PC-3 (cell line): ENCODE measurements at places on chromosomes 6 and 20.

- DNase-seq: no peak
Observed at GRCh38 chr20:36267605-36268381, 31.5 kb downstream of the AAR2 start.

DNA sequence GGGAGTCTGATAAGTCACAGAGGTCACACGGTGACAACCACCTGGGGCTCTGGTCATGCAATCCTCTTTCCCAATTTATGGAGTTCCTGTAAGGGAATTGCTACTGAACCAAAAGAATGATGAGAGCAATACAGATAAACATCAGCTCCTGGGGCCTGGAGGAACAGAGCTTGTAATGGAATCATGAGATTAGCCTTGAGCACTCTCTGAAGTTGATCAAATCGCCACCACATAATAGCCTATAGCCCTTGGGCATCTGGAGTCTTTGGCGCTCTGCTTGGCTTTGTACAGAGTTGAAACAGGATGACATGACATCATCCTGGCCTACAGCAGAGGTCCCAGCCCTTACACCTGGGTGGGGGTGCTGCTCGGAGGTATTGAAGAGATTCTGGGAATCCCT, 154.3 kb upstream of the DTNBP1 start:
- no peak for DNase-seq

- no peak for DNase-seq
Observed at GRCh38 chr6:81456416-81456815, 296.1 kb downstream of the TENT5A start.

DNA sequence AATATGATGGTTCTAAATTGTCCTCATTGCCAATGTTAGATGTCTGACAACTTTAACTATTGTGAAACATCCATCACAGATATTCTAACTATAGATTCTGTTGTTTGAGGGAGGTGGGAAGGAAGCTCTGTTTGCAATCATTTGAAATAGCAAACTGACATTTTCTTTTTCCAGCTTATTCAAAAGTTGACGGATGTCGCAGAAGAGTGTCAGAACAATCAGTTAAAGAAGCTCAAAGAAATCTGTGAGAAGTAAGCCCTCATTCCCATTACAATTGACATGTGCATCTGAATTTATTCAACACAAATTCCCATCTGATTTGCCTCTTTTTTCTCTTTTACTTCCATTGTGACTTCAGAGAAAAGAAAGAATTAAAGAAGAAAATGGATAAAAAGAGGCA, 280.6 kb upstream of the PLCB4 start:
- no peak for DNase-seq

GRCh38 chr6:43669050-43669921, 18.3 kb downstream of the MRPS18A start:
- DNase-seq: no peak

DNA sequence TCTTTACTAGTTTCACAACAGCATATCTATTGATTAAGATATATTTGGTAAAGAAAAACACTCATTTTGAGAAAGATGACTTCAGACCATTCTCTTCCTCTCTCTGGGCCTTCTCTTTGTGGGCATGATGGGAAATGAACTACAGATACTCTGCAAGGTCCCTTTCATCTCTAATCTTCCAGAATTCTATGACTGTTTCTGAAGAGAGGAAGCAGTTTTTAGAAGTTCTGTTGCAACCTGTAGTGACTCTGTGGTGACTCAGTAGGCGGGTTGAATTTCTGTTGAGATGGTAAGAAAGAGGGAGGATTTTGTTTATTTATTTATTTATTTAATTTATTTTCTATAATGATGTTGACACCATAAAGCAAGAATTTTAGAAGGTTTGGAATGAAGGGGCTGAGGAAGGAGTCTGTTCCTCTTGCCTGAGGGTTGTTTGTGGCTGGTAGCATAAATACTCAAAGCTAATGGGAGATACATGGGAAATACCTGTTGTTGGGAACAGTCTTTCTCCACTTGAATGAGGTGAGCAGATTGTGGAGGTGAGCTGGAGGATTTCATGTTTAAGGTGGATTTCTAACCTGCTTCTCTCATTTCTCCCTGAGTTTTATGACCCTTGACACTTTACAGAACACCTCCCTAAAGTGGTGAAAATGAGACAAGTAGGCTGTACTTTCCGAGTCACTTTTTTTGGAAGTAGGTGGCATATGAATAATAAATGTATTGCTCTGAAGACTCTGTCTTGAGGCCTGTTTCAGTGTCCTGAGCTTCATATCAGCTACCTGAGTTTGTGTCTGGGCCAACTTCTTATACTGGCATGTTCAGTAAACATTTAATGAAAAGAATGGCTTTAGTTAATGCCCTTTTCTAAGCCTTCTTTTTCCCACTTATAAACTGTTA, 15.0 kb downstream of the ACSS2 start:
- DNase-seq: peak; percentile 88

DNA sequence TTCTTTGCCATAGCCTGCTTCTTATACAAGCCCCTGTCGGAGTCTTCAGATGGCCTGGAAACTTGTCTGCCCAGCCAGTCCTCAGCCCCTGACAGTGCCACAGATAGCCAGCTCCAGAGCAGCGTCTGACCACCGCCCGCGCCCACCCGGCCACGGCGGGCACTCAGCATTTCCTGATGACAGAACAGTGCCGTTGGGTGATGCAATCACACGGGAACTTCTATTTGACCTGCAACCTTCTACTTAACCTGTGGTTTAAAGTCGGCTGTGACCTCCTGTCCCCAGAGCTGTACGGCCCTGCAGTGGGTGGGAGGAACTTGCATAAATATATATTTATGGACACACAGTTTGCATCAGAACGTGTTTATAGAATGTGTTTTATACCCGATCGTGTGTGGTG, 29.5 kb downstream of the SLCO4A1 start:
- no peak for DNase-seq

DNA sequence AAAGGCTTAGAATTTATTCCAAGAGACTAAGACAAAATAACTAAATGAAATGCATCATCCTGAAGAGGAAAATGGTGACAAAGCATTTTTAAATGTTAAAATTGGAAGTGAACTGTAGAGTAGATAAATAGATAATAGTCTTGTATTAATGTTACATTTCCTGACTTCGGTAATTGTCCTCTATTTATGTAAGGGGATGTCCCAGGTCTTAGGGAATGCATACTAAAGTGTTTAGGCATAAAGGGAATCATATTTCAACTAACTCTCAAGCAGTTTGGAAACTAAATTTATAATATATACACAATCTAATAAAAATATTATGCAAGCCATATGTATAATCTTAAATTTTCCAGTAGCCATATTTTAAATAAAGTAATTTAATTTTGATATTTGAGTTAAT, 159.3 kb downstream of the WDR27 start:
- peak; percentile 7 for DNase-seq

DNA sequence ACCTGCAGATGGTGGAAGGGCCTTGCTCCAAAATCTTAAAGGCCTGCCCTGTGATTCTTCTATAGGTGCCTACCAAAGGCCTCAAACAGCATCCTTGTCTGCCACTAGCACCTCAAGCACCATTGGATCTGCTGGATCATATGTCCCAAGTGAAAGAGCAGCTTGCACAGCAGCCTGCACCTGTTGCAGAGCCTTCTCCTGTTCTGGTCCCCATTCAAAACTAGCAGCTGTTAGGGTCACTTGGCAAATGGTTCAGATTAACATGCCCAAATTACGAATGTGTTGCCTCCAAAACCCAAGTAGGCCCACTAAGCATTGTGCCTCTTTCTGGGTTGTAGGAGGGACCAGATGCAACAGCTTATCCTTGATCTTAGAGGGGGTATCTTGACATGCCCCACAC, 99.6 kb upstream of the F13A1 start:
- DNase-seq: no peak

DNA sequence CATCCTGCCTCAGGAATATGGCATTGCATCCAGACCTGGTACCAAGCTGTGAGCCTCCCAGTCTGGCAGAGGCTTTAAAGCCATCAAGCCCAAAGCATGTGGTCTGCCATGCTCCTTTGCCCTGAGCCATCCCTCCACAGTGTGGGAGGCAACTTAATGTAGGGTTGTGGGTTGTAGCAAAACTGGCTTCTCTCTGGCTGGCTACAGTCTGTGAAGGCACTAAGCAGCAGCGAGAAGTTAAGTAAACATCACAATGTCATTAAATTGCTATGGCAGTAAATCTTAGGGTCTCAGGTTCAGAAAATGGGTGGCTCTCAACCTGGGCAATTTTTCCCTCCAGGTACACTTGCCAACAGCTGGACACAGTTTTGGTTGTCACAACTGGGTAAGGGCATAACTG, 472.9 kb downstream of the PREX1 start:
- DNase-seq: no peak

- no peak for DNase-seq
Observed at GRCh38 chr20:2538931-2539720, 2.8 kb downstream of the TMC2 start.

- DNase-seq: peak; percentile 25
Observed at GRCh38 chr20:62303340-62304226, 786 bp downstream of the ADRM1 start.

DNA sequence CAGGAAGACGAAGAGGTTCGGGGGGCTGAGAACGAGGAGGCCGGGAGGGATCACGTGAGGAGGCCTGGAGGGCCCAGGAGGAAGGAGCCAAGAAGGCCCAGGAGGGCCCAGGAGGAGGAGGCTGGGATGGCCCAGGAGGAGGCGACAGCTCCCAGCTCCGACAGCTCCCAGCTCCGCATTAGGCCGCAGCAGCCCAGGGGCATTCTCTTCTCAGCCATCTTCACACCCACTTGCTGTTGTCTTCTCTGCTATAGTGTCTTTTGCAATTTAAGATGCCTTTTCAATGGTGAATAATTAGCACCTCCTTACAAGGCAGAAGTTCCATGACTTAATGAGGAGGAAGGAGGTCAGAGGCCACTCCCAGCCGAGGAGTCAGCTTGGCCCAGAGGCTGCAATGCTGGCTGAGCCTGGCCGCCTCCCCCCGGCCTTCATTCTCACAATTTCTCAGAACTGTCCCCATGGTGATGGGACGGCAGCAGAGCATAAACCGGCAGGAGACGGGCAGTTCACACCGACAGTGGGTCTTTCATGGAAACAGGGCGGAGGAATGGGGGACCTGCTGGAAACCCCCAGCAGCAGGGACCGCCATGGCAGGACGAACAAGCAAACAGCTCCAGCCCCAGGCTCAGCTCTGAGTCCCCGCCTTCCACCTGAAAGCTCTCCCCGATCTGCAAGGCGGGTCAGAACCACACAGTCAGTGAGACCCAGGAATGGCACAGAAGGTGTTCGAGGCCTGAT, 45.1 kb downstream of the WDR27 start:
- no peak for DNase-seq

GRCh38 chr6:128032042-128032441, 131.2 kb upstream of the THEMIS start:
- no peak for DNase-seq

GRCh38 chr20:38113401-38114325, 51.4 kb downstream of the TGM2 start:
- peak; percentile 40 for DNase-seq

- DNase-seq: no peak
Observed at GRCh38 chr6:154567695-154568220, 57.3 kb upstream of the CNKSR3 start.

DNA sequence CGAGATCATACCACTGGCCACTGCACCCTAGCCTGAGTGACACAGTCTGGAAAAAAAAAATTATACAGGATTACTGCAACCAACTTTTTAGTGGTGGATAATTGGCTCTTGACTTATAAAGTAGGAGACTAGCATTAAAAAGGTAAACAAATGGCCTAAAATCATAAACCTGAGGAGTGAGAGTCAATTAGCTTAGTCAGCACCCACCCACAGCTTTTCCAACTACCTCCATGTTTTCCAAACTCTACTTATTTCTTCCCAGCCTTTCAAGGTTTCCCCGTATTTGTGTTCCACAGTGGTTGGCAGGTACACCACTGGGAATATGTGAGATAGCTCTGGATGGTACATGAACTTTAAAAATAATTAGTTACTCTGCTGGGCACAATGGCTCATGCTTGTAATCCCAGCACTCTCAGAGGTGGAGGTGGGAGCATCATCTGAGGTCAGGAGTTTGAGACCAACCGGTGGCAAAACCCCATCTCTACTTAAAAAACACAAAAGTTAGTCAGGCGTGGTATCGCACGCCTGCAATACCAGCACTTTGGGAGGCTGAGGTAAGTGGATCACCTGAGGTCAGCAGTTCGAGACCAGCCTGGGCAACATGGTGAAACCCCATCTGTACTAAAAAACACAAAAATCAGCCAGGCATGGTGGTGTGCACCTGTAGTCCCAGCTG, 6.7 kb downstream of the CYP24A1 start:
- DNase-seq: no peak

- DNase-seq: no peak
Observed at GRCh38 chr6:144248003-144248402, 37.1 kb upstream of the UTRN start.

DNA sequence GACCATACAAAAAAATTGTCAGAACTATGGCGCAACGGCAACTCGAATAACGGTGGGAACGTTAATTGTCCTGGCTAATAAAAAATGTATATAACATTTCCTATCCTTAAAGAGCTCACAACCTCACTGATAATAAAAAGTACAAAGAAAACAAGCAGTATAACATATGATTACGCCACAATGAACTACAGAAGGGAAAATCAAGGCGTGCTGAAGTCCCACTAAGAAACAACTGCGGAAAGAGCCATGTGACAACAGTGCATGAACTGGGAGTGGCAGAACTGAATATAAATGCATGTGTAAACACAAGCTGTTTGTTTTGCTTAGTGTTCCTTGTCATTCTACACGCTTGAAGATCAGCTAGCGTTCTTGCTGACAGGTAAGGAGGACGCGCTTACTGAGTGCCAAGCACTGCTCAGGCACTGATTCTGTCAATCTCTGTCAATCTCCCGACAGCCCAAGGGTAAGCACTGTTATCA, 466 bp upstream of the PSMB1 start:
- no peak for DNase-seq

DNA sequence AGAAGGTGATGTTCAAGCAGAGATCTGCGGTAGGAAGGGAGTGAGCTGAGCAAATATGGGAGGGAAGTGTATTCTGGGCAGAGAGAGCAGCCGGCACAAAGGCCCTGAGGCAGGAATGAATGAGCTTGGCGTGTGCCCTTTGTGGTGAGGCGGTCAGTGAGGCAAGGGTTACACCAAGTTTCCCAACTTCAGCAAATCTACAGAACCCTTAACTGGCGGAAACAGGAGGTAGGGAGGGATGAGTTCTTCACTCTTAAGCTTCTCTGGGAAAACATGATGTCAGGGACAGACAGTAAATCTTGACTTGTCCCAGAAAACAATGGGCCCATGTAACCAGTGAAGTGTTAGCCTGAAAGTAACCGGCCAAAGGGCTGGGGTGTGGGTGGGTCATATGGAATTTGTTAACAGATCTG, 97.1 kb upstream of the PTPN1 start:
- peak; percentile 80 for DNase-seq

- no peak for DNase-seq
Observed at GRCh38 chr6:6717953-6718352, 129.4 kb downstream of the LY86 start.
